A549 treated with ZK216348 at 1 μM for 4 hours (cell line): ENCODE measurements at places on chromosomes 12 and 14. TPM values are rescaled to one million over a fixed set of nuclear protein-coding genes. Genes with fewer than 3 reads are reported as not detected.

OTUB2 gene
- 3.1 to 4.8 TPM (median 3.8 TPM) in 5 replicates for total RNA-seq

KLHDC1 gene
- total RNA-seq: 0.15 to 0.36 TPM (median 0.26 TPM) in 5 replicates

SERPINA12 gene
- not detected in 5 replicates for total RNA-seq

NRXN3 gene
- total RNA-seq: 1.0 to 1.3 TPM (median 1.2 TPM) in 5 replicates

MAP3K9 gene
- 4.3 to 6.5 TPM (median 5.4 TPM) in 5 replicates for total RNA-seq

OR4K5 gene
- not detected in 5 replicates for total RNA-seq

HPD gene
- 1.0 to 2.0 TPM (median 1.5 TPM) in 5 replicates for total RNA-seq

CELA1 gene
- not detected in 5 replicates for total RNA-seq

INHBC gene
- 0.07 TPM in 1 of 5 replicates, not detected in the others for total RNA-seq

TAS2R50 gene
- not detected in 5 replicates for total RNA-seq

CLEC4E gene
- 0.11 to 0.68 TPM (median 0.26 TPM) in 3 of 5 replicates, not detected in the others for total RNA-seq

KCNC2 gene
- not detected in 5 replicates for total RNA-seq

FNTB gene
- total RNA-seq: 22.7 to 26.2 TPM (median 24.3 TPM) in 5 replicates

KRT78 gene
- total RNA-seq: 0.24 TPM in 1 of 5 replicates, not detected in the others

SLCO1B1 gene
- 0.15 to 0.53 TPM (median 0.26 TPM) in 5 replicates for total RNA-seq

GLI1 gene
- 3.9 to 8.8 TPM (median 7.3 TPM) in 5 replicates for total RNA-seq

SERPINA1 gene
- 0.72 to 1.2 TPM (median 0.83 TPM) in 5 replicates for total RNA-seq

PGF gene
- 2.5 to 4.7 TPM (median 4.1 TPM) in 5 replicates for total RNA-seq

PRKAB1 gene
- 30.5 to 36.8 TPM (median 32.5 TPM) in 5 replicates for total RNA-seq

TCL1B gene
- total RNA-seq: not detected in 5 replicates

OAS2 gene
- total RNA-seq: 0.16 to 0.44 TPM (median 0.28 TPM) in 5 replicates

SLC22A17 gene
- 5.4 to 8.1 TPM (median 6.9 TPM) in 5 replicates for total RNA-seq

LMO3 gene
- total RNA-seq: not detected in 5 replicates

MIS18BP1 gene
- total RNA-seq: 16.3 to 35.9 TPM (median 20.9 TPM) in 5 replicates

PTGDR gene
- not detected in 5 replicates for total RNA-seq

PTPRR gene
- 0.18 to 0.57 TPM (median 0.34 TPM) in 4 of 5 replicates, not detected in the other for total RNA-seq
